ENCODE measurements at places on chromosomes 2 and 18.

- no peak for DNase-seq
Observed at GRCh38 chr2:200403814-200404213, 97.3 kb downstream of the SPATS2L start.

DNA sequence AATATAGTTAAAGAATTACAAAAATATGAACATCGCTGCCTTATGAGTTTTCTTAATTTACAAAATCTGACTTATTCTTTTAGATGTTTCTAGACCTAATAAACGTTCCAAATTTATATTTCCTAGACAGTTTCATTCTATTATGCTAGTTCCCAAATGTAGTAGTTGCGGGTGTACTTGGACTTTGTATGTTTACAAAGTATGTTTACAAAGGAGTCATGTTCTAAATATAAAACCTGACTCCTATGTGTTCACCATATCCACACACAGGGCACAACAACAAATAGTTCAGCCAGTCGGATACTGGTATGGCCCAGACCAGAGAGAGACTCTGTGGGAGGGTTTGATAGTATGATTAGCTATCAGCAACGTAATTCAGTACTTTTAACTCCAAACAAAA, 230.7 kb downstream of the KCNH7 start:
- DNase-seq: no peak

DNA sequence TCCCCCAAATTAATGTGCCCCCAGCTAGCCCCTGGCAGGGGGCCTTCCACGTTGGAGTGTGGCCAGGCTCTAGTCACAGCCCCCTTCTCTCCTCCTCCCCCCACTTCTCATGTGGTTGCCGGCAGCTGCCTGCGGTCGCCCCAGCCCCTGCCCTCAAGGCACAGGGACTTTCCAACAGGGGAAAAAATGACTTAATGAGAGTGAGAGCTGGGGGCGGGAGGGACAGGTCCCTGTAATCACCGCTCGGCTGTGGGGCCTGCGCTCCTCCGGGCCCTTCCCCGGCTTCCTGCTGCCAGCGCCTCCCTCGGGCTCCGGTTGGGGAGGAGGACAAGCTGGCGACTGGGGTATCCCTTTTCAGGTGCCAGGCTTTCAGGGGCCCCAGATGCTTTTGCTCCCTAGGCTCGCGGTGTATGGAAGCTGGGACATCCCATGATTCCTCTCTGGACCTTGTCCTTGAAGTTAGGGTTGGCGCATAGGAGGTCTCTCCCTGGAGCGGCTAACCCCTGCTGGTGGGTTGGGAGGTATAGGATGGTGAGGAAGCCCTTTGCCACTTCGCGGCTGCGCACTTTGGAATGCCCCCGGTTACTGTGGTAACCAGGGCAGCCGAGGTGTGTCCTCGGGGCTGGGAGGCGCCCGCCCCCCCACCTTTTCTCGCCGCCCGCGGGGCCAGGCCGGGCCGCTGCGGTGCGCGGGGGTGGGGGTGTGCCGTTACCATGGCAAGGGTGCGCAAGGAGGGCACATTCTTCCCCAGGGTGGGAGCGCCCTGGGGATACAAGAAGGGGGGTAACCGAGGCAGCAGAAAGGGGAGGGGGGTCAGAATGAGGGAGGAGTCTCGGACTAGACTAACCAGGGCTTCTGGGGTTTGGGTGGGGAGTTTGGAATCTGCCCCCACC, 16.1 kb downstream of the WNT10A start:
- peak; percentile 84 for DNase-seq

GRCh38 chr2:202815548-202816360, 55.8 kb downstream of the ICA1L start:
- DNase-seq: peak; percentile 6

DNA sequence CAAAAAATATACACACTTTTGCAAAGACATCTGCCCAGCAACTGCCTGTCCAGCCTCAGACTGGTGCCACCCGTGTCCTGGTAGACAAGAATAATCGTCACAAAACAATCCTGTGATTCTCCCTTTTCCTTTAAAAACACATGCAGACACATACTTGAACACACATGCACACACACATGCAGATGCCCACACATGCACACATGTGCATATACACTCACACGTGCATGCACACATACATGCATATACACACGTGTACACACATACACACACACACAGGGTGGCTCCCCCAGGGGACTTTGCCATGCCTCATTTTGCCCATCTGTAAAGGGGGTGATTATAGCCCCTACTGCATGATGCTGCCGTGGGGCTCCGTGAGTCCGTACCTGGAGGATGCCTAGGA, 24.9 kb upstream of the ALPP start:
- no peak for DNase-seq

DNA sequence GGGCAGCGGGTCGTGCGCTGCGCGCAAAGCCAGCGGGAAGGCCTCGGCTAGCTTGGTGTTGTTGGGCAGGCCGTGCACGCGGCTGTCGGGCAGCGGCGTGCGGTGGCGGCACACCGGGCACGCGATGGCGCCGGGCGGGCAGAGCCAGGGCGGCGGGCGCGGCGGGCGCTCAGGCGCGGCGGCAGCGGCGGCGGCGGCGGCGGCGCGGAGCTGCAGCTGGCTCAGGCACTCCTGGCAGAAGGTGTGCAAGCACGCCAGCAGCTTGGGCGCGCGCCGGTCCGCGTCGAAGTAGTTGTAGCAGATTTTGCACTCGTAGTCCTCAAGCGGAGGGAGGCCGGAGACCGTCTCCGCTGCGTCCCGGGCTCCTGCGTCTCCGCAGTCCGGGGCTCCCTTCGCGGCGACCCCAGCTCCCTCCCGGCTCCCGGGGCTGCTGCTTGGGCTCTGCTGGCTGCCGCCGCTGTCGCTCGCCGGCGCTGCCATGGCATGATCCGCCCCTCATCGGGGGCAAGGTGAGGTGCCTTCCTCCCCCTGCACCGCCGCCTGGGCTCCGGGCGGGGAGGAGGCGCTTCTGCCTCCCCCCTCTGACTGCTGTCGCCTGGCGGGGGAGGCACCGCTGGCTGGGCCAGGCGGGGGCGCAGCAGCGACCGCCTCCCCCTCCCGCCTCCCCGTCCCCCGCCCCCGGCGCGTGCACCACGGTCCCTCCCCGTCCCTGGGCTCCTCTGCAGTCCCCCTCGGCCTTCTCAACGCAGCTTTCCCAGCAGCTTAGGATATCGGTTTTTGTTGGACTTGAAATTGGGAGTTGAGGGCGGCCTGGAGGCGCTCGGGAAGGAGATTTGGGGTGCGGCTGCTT, 21.0 kb upstream of the PAX3 start:
- DNase-seq: no peak

DNA sequence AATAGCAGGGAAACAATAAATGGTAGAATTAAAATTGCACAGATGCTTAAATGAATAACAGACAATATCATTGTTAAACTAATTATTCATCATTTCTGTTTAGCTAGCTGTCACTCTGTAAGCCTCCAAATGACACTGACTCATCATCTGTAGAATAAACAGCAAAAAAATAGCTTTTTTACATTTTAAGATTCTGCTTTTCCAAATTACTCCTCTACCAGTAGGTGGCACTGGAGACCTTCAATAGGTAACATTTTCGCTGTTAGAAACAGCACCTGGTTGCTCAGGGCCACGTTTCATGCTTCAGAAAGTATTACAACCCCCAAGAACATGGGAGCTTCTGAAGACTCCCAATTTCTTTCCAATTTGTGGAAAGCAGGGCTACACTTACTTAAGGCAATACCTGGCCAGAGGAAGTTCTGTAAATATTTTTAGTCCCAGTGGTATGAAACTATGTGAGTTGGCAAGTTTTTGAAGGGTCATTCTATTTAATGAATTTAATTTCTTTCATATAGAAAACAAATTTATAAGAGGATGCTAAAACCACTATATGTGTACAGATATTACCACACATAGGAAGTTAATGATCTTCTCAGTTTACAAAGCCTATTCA, 45.4 kb downstream of the TTN start:
- peak; percentile 63 for DNase-seq
